Hepatocyte (in vitro differentiated cells): ENCODE measurements at places on chromosomes 1 and 21. TPM values are rescaled to one million over a fixed set of nuclear protein-coding genes. Genes with fewer than 3 reads are reported as not detected.
A peak's percentile ranks its signal among the peaks of the same experiment; 100 is the strongest.

DNA sequence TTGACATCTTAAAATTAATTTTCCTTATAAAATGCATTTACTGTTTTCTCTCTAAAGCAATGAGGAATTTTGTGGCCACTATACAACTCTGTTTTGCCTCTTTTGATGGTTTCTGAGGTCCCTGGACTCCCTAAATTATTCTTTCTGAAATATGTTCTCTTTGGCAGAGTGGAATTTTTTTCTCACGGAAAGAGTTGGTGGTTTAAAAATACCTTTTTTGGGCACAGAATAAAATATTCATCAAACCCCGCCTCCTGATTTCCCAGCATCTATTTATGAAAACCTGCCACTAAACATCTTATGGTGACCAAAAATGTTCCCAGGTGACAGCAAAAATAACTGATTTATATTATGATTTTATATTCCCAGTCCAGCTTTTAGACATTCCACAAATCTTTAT lies 165.3 kb upstream of the SYT6 start:
- H3K4me1 ChIP-seq: no peaks in the 10 kb centered on the region
- DNase-seq: no peak
- no peak overlapping the region for H3K4me3 ChIP-seq
- H3K36me3 ChIP-seq: no peaks in the 10 kb centered on the region
- no peak overlapping the region for H3K27ac ChIP-seq
- no peaks in the 10 kb centered on the region for H3K27me3 ChIP-seq

DNA sequence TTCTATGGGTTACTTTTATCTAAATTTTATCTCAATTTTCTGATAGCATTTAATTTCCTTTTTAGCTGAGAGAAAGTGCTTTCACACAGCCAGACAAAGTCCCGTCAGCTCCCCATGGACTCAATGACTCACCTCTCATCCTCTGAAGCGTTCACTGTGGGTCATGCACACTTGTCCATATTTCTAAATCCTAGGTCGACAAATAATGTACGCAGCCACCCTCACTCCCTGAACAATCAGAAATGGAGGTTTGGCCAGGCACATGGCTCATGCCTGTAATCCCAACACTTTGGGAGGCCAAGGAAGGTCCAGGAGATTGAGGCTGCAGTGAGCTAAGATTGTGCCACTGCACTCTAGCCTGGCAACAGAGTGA lies 42.4 kb upstream of the COA6 start:
- H3K27ac ChIP-seq: no peak overlapping the region
- no peak for DNase-seq
- no peaks in the 10 kb centered on the region for H3K4me1 ChIP-seq
- peaks cover 7% of the 10 kb centered on the region for H3K27me3 ChIP-seq
- no peaks in the 10 kb centered on the region for H3K36me3 ChIP-seq

DNA sequence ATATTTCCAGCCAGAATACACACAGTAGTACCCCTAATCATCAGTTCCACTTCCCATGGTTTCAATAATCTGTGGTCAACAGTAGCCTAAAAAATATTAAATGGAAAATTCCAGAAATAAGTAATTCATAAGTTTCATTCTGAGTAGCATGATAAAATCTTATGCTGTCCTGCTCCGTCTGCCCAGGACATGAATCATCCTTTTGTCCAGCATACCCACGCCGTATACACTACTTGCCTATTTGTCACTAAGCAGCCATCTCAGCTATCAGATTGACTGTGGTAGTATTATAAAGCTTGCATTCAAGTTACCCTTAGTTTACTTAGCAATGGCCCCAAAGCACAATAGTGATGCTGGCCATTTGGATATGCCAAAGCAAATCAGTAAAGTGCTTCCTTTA lies 118.7 kb downstream of the SLC5A9 start:
- H3K4me3 ChIP-seq: no peak overlapping the region
- no peaks in the 10 kb centered on the region for H3K36me3 ChIP-seq
- no peak overlapping the region for H3K27ac ChIP-seq

- no peak for DNase-seq
- no peaks in the 10 kb centered on the region for H3K36me3 ChIP-seq
- no peak overlapping the region for H3K4me3 ChIP-seq
- H3K27ac ChIP-seq: peak overlapping the region; percentile 91
- H3K27me3 ChIP-seq: no peaks in the 10 kb centered on the region
These were observed 136.5 kb downstream of the FGGY start for GRCh38 chr1:59433440-59433813.

- H3K4me3 ChIP-seq: no peak overlapping the region
- H3K27me3 ChIP-seq: no peaks in the 10 kb centered on the region
- no peaks in the 10 kb centered on the region for H3K36me3 ChIP-seq
- H3K4me1 ChIP-seq: peaks cover 42% of the 10 kb centered on the region
These were observed 116.8 kb upstream of the WNT4 start for GRCh38 chr1:22259551-22260282.

DNA sequence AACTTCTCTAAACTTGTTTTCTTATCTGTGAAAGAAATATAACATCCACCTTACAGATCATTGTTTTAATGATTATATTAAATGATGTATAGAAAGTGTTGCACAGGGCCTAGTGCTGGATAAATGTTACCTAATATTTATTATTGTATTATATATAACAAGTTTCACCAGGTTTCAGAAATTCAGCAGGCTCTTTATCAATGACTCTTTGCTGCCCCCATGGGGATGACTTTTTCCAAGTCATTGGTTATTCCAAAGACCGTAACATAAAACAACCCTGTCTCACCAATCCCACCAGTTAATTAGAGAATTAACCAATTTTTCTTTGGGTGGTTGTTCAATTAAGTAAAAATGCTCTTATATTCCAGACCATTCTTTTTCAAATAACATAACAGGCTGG lies 7.3 kb upstream of the DEDD start:
- H3K4me3 ChIP-seq: no peak overlapping the region
- DNase-seq: peak; percentile 71
- no peak overlapping the region for H3K27ac ChIP-seq
- no peaks in the 10 kb centered on the region for H3K27me3 ChIP-seq
- H3K4me1 ChIP-seq: no peaks in the 10 kb centered on the region
- no peaks in the 10 kb centered on the region for H3K36me3 ChIP-seq

DNA sequence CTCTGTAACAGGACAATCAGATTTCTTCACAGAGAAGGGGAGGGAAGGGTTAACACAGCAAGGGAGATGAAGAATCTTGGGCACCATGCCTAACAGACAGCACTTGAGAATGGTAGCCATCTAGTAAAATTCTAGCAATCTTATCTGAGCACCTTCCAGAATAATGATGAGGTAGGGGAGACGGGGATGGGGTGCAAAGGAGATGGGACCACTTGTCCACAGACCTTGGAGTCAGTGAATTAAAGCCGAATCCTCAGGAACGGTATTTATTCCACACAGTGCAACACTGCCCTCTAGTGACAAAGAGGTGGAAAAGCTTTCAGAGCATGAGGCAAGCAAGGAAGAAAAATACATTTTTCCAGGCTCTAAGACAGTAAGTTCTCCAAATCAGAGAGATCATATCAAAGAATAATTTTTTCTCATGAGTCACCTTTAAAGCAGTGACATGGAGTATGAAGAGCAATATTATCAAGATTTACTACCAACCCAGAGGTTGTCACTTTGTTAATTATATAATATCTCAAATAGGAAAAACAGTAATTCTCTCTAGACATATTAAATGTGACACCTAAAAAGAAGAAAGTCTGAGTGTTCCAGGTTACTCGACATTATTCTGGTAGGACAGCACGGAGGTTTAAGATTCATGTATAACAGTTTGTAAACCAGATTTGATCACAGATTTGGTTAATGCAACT lies 43.3 kb upstream of the LPAR3 start:
- no peaks in the 10 kb centered on the region for H3K27me3 ChIP-seq
- DNase-seq: peak; percentile 84
- no peak overlapping the region for H3K4me3 ChIP-seq
- H3K4me1 ChIP-seq: no peaks in the 10 kb centered on the region

DNA sequence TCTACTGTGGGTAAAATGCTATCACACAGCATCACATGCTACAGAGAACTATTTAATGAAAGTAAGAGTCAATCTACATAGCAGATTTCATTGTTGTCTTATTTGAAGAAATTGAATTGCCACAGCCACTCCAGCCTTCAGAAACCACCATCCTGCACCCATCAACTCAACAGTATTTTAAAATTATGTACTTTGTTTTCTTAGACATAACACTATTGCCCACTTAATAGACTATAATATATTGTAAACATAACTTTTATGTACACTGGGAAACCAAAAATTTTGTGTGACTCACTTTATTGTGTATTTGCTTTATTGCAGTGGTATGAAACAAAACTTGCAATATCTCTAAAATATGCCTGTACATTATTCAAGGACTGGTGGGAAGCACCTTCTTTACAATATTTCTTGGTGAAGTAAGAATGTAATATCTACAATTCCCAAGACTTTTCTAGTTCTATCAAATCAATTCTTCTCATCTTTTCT lies 133.0 kb downstream of the DUSP10 start:
- no peaks in the 10 kb centered on the region for H3K27me3 ChIP-seq
- no peaks in the 10 kb centered on the region for H3K36me3 ChIP-seq
- H3K4me1 ChIP-seq: peaks cover 4% of the 10 kb centered on the region
- no peak overlapping the region for H3K27ac ChIP-seq

- no peaks in the 10 kb centered on the region for H3K4me1 ChIP-seq
- H3K27ac ChIP-seq: no peak overlapping the region
- DNase-seq: no peak
- H3K36me3 ChIP-seq: no peaks in the 10 kb centered on the region
These were observed 3.2 kb upstream of the KLHDC8A start for GRCh38 chr1:205359771-205360565.

DNA sequence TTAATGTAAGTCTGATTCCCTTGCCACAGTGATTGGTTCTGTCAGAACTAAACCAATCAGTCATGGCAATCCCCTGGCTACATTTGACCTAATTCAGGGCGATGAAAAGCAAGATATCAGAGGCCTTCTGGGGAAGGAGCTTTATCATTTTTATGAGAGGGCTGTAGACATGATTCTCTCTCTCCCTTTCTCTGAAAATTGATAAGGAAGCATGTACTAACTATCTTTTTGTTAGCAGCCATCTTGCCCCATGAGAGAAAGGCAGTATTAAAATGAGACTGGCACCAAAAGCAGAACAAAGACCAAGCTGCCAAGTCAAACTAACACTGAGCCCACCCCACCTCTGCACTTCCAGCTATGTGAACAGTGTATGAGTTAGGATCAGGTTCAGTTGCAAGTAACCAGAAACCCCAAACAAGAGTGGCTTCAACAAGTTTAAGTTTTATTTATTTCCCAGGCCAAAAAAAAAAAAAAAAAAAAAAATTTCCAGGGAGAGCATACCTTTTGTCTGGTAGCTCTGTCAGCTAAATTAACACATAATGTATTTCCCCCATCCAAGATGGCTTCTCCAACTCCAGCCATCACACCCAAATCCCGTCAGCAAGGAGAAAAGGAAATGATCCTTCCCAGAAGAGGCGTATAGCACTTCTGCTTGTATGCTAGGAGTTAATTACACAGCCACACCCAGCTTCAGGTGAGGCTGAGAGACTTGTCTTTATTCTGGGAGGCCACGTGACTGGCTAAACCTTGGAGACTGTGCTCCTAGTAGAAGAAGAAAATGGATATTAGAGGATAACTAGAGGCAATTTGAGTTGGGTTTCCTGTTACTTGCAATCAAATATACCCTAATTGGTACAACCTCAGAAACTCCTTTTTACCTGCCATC lies 105.8 kb upstream of the RALGPS2 start:
- no peaks in the 10 kb centered on the region for H3K36me3 ChIP-seq
- H3K27ac ChIP-seq: no peak overlapping the region
- no peak for DNase-seq

GRCh38 chr1:221045151-221045550 lies 165.9 kb downstream of the HLX start:
- no peak for DNase-seq
- no peak overlapping the region for H3K27ac ChIP-seq
- H3K4me1 ChIP-seq: no peaks in the 10 kb centered on the region

Gene FMO3
- total RNA-seq: 0.16 and 1.6 TPM in 2 replicates

GRCh38 chr1:161915978-161916377 lies 107.7 kb downstream of the OLFML2B start:
- no peaks in the 10 kb centered on the region for H3K27me3 ChIP-seq
- no peaks in the 10 kb centered on the region for H3K36me3 ChIP-seq
- no peak overlapping the region for H3K27ac ChIP-seq
- H3K4me1 ChIP-seq: no peaks in the 10 kb centered on the region
- no peak overlapping the region for H3K4me3 ChIP-seq

DNA sequence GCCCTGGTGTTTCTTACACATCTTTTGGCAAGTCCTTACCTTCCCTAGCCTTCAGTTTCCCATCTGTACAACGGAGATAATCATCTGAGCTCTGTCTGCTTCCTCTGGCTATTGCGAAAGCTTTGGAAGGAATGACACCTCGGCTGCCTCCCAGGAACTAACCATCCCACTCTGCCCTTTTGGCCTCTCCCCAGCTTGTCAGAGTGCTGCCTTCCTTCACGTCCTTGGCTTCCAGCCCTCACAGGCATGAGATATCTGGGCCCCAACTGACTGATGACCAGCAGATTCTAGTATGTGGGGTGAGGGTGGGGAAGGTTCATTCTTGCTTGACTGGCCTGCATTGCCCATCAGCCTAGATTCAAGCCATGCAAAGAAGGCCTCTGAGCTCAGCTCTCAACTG lies 253.1 kb upstream of the FGGY start:
- H3K27ac ChIP-seq: peak overlapping the region; percentile 81
- H3K4me1 ChIP-seq: peaks cover 35% of the 10 kb centered on the region
- peak; percentile 83 for DNase-seq
